ENCODE measurements at places on chromosomes 16 and 17.
A peak's percentile ranks its signal among the peaks of the same experiment; 100 is the strongest.

GRCh38 chr16:58057121-58057520 is 31.6 kb downstream of the MMP15 start:
- no peak for DNase-seq

DNA sequence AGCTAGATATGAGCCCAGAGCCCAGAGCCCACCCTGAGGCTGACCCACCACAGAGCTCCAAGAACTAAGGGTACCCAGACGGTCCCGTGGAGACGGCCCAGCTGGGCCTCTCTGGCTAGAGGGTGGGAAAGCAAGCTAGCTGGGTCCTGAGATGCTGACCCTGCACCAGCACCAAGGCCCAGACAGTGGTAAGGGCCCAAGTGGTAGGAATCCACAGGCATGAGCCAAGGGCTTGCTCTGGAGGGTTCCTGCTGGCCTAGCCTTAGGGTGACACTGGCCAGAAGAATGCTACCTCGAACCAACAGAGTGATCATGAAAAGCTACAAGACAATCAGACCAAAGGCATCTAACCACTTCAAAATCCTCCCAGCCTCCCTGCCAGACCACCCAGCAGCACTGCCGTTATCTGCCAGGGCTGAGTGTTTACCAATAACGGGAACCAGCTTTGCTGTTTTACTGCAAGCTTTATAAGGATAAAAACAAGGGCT is 13.2 kb downstream of the HIC1 start:
- DNase-seq = no peak

GRCh38 chr16:57797216-57797525 is 5.1 kb downstream of the KIFC3 start:
- DNase-seq = no peak

DNA sequence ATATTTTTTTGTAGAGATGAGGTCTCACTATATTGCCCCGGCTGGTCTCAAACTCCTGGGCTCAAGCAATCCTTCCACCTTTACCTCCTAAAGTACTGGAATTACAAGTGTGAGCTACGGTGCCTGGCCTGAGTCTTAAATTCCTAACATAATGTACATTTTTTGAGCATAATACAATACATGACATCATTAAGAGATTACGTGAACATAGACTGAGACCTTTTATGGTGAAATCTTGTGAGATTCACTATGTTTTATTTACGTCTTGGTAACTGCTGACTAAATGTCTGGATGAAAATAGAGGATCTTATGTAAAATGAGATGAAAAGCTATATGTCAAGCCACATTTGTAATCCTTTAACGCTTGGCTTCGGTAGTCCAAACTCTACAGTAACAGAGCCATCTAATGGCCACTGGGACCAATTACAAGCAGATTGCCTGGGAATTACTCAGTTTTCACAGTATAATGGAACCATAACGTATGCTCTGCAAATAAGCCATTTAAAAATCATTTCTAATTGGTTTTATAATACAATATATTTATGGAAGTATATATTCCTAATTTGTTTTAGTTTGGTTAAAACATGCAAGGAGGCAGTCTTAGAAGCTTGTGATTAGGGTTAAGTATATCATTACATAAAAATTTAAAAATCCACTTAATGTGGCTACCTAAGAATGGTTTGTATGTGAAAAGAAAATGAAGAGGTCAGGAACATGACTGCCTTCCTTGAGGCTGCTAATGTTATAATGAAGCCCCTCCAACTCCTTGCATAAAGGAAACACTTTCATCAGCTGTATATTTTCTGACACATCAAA is 8.1 kb upstream of the EFCAB13 start:
- no peak for DNase-seq

DNA sequence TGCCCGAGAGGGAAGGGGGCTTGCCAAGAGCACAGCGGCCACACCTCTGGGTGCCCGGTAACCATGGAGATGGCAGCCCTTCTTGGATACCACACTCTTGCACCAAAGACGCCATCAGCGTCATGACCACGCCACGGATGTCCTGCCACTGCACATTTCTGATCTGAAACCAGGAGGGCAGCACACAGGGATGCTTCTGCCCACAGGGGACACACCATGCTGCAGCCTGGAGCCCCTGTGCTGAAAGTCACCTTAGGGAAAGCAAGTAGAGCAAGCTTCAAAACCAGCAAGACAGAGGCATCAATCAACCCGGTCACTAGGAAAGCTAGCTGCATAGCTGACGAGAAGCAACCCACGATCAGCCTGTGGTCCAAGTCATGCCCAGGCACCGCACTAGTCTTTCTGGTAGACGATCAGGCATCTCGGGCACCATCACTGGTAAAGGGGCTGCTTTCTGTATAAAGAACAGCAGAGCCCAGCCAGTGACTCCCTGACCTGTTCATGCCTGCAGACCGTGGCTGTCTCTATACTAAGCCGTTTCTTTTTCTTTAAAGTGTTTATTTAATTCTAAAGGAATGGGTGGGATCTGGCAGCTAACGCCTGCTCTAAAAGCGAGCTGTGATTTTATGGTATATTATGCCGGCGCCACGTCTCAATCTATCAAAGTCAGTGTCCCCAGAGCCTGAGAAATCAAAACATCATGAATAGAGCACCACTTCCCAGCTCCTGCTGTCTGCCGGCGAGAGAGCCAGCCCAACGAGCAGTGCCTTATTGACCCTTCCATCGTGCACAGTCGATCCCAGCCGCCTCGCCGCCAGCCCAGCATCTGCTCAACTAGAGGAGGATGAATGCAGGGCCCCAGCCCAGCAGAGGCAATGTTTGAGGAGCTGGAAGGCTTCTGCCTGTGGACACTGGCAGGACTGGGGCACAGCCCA is 244.7 kb downstream of the RBFOX3 start:
- DNase-seq = no peak

DNA sequence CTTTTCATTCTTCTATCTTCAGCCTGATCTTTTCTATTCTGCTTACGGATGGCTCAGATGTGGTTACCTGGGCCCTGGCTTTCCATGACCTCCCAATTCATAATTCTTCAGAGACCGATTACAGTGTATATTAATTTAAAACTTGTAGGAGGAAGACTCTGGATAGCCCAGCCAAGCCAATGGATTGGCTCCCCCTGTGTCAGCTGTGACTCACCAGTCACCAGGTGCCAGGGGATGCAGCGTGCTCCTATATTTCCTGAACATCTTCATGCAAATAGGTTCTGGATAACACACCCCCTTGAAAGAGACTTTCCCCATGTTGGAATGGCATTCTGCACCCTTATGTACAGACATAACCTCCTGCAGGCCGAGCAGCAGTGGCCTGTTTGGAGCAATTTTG is 208.3 kb upstream of the WSCD1 start:
- no peak for DNase-seq

DNA sequence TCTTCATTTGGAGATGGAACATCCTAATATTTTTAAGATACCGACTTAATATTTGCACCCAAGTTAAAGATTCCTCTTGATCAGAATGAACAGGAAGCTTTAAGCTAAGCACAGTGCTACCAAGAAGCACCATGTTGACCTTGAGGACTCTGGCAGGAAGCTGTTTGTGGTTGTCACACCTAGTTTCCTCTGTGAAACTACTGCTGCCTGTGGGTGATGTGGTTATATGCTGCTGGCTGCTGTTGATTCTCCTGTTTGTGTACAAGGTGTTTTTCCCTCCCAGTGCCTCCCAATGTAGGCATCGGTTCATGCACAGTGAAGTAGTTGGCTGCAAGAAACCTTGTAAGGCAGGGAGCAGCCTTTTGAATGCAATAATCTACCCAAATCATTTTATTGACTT is 23.4 kb downstream of the RBL2 start:
- peak; percentile 43 for DNase-seq

DNA sequence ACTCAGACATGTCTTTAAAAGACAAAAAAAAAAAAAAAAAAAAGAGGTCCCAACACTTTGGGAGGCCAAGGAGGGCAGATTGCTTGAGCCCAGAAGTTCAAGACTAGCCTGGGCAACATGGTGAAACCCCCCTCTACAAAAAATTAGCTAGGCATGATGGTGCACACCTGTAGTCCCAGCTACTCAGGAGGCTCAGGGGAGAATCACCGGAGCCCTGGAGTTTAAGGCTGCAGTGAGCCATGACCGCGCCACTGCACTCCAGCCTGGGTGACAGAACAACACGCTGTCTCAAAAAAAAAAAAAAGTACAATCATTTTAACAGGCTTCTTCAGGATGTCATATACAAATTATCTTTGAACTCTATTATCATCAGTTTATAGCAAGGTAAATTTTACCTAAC is 22.0 kb downstream of the C16orf87 start:
- DNase-seq = no peak

GRCh38 chr17:42058063-42058462 is 7.7 kb upstream of the C17orf113 start:
- DNase-seq = no peak

GRCh38 chr17:7285679-7286078 is 4.2 kb downstream of the SLC2A4 start:
- DNase-seq = no peak

DNA sequence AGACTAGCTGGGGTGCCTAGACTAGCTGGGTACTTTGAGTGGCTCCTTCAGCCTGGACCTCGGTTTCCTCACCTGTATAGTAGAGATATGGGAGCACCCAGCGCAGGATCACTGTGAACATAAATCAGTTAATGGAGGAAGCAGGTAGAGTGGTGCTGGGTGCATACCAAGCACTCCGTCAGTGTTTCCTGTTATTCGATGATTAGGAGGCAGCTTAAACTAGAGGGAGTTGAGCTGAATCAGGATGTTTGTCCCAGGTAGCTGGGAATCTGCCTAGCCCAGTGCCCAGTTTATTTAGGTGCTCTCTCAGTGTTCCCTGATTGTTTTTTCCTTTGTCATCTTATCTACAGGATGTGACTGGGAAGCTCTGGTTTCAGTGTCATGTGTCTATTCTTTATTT is 8.4 kb upstream of the TMEM235 start:
- no peak for DNase-seq

DNA sequence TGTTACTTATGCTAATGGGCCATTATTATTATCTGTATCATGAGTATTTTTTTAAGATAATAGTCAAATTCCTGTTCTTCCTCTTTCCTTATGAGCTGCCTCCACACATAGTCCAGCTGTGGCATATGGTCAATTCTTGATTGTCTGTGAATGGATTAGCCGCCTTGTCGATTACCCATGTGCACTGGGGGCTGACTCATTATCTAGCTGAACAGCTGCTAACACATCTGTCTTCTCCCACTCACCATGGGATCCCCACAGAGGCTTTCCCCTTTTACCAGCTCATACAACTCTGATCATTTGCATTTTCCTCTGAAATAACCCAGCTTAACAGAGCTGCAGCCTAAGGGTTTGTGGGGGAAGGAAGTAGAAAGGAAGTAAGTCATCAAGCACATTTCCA is 915.0 kb downstream of the CDH11 start:
- DNase-seq = no peak

DNA sequence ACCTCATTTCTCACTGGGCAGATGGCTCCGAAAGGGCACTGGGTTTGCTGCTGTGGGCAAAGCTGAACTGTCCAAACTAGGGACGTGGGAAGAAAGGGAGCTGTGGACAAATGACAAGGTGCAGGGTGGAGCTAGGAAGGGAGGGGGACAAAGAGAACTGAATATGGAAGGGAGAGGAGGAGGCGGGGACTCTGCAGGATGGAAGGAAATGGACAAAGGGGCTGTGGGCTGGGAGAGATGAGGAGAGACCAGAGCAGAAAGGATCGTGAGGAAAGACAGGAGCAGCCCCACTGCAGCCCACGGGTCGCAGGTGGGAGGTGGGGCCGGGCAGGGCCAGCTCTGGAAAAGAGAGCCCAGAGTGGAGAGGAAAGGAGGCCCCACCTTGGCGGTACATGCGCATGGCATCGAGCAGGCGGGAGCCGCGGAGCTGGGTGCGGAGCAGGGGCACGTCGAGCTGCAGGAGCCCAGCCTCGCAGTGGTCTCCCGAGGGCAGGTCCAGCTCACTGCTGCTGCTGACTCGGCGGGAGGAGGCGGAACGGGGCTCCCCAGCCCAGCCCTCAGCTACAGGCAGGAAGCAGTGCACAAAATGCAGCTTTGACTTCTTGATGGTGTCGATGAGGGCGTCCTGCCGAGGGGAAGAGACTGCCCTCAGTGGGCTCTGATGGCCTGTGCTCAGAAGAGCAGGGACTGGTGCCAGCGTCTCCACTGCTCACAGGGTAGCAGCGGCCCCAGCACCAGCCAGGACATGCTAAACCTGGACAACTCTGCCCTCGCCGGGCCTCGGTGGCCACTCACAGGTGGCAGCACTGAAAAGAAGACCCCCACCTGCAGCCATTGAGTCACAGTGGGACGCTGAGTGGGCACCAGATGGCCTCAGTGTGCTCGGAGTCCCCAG is 66.8 kb downstream of the PIPOX start:
- no peak for DNase-seq

DNA sequence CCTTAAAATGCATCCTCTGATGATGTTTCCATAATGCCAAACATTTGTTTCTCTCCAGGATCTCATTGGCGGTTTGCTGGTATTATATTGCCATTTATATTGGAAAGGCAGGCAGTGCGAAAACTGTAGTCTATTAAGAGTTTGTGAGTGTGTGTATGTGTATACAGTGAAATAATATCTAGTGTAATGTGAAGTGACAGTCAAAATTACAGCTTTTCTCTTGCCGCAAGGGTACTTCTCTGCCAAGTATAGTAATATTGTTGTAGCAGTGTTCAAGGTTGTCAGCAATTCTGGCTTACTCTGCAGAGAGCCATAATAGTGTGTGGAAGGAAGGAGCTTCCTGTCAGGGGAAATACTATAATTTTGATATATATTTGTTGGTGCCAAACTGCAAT is 178.6 kb downstream of the WWOX start:
- no peak for DNase-seq

DNA sequence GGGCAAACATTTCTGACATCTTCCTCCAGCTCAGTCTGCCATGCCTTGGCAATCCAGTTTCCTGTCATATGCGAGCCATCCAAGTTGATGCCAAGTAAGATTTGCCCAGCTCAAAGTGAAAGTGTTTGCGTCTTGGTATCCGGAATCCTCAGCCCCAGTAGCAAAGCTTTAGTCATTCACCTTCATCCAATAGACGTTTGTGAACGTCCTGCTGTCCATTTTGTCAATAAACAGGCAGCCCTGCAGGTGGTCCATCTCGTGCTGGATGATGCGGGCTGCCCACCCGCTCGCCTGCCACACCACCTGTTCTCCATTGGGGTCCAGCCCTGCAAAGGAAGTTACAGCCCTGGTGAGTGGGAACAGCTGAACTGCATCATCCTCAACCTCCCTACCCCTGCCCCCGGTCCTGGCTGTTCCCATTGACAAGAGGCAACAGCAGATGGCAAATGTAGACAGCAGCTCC is 1.5 kb downstream of the PDF start:
- DNase-seq = no peak

GRCh38 chr17:45905814-45906213 is 11.5 kb downstream of the MAPT start:
- no peak for DNase-seq

GRCh38 chr16:22934786-22935185 is 120.8 kb downstream of the HS3ST2 start:
- no peak for DNase-seq

DNA sequence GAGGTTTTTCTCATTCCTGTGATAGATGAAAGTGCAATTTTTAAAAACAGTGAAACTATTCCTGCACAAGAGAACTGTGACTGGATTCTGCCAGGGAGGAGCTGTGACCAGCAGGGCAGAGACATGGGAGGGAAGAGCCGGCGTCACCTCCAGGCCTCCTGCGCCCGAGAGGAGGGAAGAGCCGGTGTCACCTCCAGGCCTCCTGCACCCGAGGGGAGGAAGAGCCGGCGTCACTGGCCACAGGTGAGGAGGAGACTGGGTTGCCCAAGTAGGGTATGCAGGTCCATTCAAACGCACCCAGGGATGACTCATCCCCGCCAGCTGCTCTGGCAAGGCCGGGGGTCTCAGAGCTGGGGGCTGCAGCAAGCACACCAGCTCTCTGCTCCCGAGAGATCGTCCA is 56.7 kb downstream of the METRNL start:
- no peak for DNase-seq

- DNase-seq = no peak
Observed at GRCh38 chr17:1073241-1073962, 76.5 kb downstream of the TIMM22 start.

- no peak for DNase-seq
Observed at GRCh38 chr16:57130950-57131321, 38.6 kb downstream of the CPNE2 start.

Measured in stimulated activated CD4-positive, alpha-beta T cell treated with anti-CD3 and anti-CD28 coated beads, Interleukin-4, amount 100 ng/mL, for 48 hours (primary cell).